Esophagus (tissue), 2 donors: ENCODE measurements at places on chromosomes 2 and 18. TPM values are rescaled to one million over a fixed set of nuclear protein-coding genes. Genes with fewer than 3 reads are reported as not detected.

The LYPD6B gene
- 4.9 TPM for polyA plus RNA-seq

The GKN2 gene
- polyA plus RNA-seq = 2.6 TPM

The GALNT14 gene
- 23.5 TPM for polyA plus RNA-seq

The GDF7 gene
- 0.59 TPM for polyA plus RNA-seq

The KLHL14 gene
- 0.09 TPM for polyA plus RNA-seq

The SCYGR4 gene
- not detected for polyA plus RNA-seq

The GPC1 gene
- polyA plus RNA-seq = 82.0 TPM

The PSMA8 gene
- polyA plus RNA-seq = 0.04 TPM

The SCG2 gene
- 0.09 TPM for polyA plus RNA-seq

The RUFY4 gene
- 0.28 TPM for polyA plus RNA-seq

The FER1L5 gene
- 0.20 TPM for polyA plus RNA-seq

The RAPGEF4 gene
- 3.1 TPM for polyA plus RNA-seq

The TBR1 gene
- 0.02 TPM for polyA plus RNA-seq

The CPLX4 gene
- polyA plus RNA-seq = not detected

The STARD6 gene
- not detected for polyA plus RNA-seq

The NTSR2 gene
- polyA plus RNA-seq = not detected

The ANKRD12 gene
- polyA plus RNA-seq = 6.1 TPM

The ABCA12 gene
- polyA plus RNA-seq = 1.0 TPM

The PRKAG3 gene
- 0.02 TPM for polyA plus RNA-seq

The ATG4B gene
- polyA plus RNA-seq = 43.2 TPM

The HRH4 gene
- polyA plus RNA-seq = not detected

The TFCP2L1 gene
- 4.3 TPM for polyA plus RNA-seq

The REG3A gene
- not detected for polyA plus RNA-seq

The OBSL1 gene
- 19.9 TPM for polyA plus RNA-seq

The SH3BP4 gene
- 4.4 TPM for polyA plus RNA-seq

The CHRNA1 gene
- polyA plus RNA-seq = 0.05 TPM

The TBC1D8 gene
- 19.4 TPM for polyA plus RNA-seq

The MAL gene
- polyA plus RNA-seq = 1,481 TPM

The VIL1 gene
- polyA plus RNA-seq = 0.26 TPM

The SAG gene
- polyA plus RNA-seq = not detected
